ENCODE measurements at places on chromosomes 7 and 10.

DNA sequence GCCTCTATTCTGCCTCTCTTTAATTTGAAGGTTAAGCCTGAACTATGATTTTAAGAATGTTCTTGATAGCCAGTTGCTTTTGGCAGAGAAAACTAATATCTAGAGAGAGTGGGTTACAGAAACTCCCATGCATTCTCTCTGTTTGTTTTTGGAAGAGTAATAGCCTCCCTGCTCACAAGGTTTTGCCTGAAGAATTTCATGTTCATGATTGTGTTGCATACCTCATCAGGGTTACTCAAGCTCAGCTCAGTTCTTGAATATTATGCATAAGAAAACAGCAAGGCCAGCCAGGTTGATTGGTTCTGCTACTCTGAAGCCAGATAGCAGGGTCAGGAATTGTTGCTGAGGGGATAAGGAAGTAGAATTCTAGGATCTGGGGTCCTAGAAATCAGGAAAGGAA is 137.4 kb downstream of the MDFIC start:
- DNase-seq: no peak

DNA sequence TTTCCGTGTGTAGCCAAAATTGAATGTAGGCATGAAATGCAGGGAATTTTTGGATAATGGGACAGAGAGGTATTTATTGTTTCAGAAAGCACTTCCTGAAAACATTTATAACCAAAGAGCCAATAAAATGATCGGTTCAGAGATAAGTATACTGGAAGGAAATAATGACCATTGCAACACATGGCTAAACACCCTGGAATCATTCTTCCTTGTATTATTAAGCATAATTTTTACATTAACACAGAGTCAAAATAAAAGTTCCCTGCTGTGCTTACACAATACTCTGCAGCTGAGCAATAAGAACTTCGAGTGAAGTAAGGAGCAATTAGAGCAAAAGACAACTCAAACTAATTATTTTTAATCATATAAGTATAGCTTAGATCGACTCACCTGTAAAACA is 648.3 kb downstream of the TNS3 start:
- no peak for DNase-seq

DNA sequence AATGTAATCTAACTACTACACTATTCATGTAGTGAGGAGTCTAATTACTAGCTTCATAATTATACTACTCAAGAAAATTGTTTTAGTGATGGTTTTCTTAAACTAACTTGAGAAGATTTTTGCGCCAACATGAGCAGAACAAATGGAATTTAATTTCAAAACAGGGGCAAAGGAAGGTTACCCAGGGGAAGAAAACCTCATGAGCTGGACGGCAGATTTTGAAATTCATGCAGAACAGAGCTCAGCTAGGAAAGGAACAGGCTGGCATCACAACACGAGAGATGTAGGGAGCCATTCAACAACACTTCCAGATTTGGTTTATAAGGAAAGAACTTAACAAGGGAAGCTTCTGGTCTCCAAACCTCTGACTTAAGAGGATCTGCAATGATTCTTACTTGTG is 235.3 kb upstream of the PRKCQ start:
- DNase-seq: no peak

DNA sequence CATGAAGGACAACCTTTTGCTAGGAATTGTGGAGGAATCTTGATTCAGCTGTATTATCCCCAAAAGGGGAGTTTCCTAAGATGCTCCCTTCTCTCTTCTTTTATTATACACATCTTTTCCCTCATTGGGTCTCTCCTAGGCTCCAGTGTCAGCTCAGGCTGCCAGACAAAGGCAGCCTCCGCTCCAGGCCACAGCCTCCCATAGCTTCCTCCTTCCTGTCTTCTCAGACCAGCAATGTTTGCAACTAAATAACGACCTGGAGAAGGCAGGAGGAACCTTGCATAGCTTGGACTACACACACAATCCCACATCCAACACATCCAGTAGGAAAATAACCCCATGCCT is 12.3 kb downstream of the SFXN3 start:
- DNase-seq: no peak

GRCh38 chr10:117532451-117533107 is 10.0 kb upstream of the EMX2 start:
- DNase-seq: no peak

- no peak for DNase-seq
Measured at GRCh38 chr10:5387169-5387568, 17.5 kb downstream of the TUBAL3 start.

DNA sequence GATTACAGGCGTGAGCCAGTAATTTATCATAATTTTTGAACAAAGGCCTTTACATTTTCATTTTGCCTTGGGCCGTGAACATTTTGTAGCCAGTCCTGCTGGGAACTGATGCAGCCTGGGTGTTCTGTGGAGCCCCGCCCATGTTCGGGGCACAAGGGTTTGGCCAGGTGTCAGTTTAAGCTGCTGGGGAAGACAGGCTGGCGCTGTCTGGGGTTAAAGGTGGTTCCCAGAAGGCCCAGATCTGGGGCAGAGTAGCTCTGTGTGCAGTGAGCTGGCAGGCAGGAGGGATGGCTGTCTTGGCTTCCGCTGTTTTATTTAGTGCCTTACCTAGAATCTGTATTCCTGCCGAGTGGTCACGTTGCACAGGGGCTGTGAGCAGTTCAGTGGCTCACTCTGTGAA is 50.2 kb downstream of the DOCK1 start:
- DNase-seq: no peak

DNA sequence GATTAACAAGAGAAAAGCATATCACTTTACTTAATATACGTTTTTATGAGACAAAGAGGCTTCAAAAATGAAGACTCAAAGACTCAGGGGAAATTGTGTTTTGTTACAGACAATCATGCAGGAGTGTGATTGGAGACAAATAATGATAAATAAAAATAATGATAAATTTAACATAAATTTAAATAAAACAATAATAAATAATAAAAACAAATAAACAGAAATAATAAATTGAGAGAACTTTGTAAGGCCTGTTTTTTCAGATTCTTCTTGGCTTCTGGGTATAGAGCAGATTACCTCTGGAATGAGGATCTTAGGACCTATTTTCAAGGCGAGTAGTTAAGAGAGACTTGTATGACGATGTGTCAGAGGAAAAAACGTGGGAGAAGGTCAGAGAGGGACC is 271.4 kb upstream of the POT1 start:
- no peak for DNase-seq

DNA sequence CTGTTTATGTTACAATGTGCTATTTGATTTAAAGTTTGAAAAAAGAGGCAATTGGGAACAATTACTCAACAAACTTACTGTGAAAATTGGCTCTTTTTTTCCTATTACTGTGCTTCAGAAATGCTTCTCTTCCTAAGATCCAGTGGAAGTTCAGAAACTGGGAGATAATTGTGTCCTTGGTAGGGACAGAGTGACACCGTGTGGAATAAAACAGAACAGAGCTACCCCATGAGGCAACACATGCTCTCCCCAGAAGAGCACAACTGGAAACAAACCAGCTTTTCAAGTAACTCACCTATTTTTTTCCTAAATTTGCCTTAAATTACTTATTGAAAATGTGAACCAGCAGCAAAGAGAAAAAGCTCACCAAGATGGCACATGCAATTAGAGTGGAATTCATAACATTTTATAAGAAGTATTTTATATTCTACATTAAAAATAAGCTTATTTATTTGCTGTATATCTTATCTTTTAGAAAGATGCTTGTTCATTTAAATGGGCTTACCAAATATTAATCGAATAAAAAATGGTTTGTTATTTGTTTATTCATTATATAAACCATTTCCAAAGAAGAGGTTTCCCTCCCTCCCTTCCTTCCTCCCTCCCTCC is 346.1 kb upstream of the ANKRD30A start:
- DNase-seq: no peak

DNA sequence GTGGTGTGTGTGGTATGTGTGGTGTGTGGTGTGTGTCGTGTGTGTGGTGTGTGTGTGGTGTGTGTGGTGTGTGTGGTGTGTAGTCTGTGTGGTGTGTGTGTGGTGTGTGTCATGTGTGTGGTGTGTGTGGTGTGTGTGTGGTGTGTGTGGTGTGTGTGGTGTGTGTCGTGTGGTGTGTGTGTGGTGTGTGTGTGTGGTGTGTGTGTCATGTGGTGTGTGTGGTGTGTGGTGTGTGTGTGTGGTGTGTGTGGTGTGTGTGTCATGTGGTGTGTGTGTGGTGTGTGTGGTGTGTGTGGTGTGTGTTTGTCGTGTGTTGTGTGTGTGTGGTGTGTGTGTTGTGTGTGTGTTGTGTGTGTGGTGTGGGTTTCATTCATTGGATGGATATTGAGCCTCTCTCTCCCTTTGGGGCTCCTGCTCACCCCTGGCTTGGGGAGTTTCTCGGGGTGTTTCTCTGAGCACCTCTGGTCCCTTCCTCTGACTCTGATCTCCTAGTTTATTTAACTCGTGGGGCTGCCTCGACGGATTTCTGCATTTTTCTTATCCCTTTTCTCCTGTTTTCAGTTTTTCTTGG is 145.8 kb downstream of the DNAJB6 start:
- DNase-seq: no peak

DNA sequence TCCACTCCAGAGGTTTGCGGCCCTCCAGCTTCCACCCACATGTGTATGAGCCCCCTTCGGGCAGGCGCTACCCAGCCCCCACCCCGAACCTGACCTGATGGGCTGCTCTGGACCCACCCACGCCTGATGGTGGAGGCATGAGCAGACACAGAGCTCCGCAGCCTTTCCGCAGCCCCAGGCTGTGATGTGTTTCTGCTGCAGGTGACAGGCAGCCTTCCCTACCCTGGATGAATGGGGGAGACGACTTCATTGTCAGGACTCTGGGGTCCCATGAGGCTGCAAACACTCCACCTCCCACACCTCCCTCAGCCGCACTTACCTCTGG is 61.2 kb downstream of the OAT start:
- peak; percentile 9 for DNase-seq

DNA sequence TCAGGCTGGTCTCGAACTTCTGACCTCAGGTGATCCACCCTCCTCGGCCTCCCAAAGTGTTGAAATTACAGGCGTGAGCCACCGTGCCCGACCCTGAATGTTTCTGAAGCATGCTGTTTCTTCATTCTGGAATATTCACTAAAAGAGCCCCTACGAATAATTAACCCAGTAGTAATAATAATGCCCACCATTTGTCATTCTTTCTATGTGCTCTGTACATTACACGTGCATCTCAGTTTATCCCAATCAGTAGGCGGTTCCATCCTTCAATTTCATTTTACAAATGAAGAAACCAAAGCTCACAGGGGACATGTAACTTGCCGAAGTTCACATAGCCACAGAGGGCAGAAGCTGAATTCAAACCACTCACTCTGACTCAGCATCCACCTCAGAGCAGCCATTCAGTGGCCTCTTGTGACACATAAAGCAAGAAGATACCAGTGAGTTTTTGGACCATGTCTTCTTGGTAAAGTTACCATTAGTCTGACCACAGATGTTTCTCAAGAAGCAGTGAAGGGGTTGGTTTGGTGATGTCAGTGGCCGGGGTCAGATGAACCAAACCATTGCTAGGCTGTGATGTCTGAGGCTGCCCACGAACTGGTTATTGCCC is 71.9 kb upstream of the DUSP5 start:
- DNase-seq: no peak

GRCh38 chr10:68604441-68604840 is 44.3 kb downstream of the TET1 start:
- no peak for DNase-seq

GRCh38 chr10:112991888-112992491 is 41.9 kb downstream of the TCF7L2 start:
- DNase-seq: no peak

GRCh38 chr10:5449823-5450222 is 37.5 kb downstream of the NET1 start:
- DNase-seq: no peak

DNA sequence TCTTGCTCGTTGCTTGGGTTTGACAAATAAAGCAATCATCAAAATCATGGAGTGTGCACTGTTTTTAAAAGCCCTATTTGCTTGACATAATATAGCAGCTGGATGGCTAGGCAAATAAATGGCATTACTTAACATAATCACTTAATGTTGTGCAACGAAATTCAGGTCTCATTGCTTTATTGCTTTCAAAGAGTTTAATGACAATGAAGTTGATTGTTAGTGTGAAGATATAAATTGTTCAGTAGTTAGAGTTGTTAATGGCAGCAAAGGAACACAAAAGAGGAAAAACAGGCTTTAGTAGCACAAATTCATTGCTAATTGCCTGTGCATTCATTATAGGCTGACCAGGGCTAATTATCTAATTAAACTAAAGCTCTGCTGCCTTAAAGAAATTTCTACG is 7.6 kb upstream of the ADO start:
- no peak for DNase-seq

DNA sequence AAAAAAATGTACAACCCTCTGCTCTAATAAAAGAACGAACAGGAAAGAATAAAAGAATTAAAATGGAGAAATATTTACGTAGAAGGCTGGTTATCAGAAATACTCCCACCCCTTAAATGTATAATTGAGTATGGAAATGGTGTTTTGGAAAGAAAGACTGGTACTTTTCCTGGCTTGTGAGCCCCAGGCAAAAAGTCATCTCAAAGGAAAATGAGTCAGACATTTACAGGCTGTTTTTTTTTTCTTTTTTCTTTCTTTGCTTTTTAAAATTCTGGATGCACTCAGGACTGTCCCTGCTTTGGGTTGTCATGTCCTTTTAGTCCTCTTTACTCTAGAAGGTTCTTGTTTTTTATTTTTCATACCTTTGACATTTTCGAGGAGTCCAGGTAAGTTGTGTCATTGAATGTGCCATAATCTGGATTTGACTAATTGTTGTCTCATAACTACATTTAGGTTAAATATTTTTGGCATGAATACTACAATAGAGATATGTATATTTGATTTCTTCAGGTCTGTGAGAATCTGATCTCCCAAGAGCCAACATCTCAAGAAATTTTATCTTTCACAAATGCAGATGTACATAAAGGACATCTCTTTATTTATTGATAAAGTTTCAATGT is 313.0 kb upstream of the GLI3 start:
- DNase-seq: no peak

- DNase-seq: no peak
Measured at GRCh38 chr10:118914629-118915028, 114.9 kb upstream of the NANOS1 start.

All from omental fat pad (tissue), 4 donors.